GM23248 (cell line): ENCODE measurements at places on chromosomes 3 and 15.
A peak's percentile ranks its signal among the peaks of the same experiment; 100 is the strongest.

GRCh38 chr3:64427671-64428070 is 202.4 kb upstream of the PRICKLE2 start:
- no peak overlapping the region for H3K27ac ChIP-seq
- H3K4me3 ChIP-seq = no peak overlapping the region
- DNase-seq = no peak
- no peaks in the 10 kb centered on the region for H3K36me3 ChIP-seq

DNA sequence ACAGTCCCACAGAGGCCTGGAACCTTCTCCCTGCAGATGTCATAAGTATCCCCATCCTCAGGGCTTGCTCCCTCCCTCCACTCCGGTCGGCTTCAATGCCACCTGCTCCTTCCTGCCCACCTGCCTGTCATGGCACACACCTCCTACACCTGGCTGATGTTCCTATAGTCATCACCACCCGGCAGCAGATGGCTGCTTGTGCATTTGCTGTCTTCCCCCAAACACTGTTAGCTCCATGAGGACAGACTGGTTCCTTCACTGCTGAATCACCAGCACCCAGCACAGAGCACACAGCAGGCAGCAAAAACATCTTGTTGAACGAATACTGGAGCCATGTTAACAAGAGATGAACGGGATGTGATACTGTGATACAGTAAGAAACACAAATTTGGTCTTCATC is 14.8 kb downstream of the TARS3 start:
- no peak overlapping the region for H3K27ac ChIP-seq
- peaks cover 16% of the 10 kb centered on the region for H3K36me3 ChIP-seq
- no peak overlapping the region for H3K4me3 ChIP-seq
- no peaks in the 10 kb centered on the region for H3K27me3 ChIP-seq
- peaks cover 14% of the 10 kb centered on the region for H3K4me1 ChIP-seq
- no peak for DNase-seq

GRCh38 chr3:136644212-136644611 is 108.0 kb downstream of the STAG1 start:
- H3K36me3 ChIP-seq = no peaks in the 10 kb centered on the region
- no peaks in the 10 kb centered on the region for H3K27me3 ChIP-seq
- H3K4me3 ChIP-seq = no peak overlapping the region
- no peaks in the 10 kb centered on the region for H3K4me1 ChIP-seq

DNA sequence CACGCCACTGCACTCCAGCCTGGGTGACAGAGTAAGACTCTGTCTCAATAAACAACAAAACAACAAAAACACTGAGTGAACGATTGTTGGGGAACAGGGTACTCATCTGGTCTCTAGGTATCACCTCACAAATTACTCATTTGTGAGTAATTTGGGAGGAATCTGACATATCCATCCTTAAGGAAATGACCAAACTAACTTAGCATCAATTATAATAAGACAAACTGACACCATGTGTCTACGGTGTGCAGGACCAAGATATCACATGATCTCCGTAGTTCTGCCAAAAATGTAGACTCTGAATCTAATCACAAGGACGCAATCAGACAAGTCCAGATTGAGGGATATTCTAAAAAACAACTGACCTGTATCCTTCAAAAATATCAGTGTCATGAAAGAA is 12.0 kb upstream of the DAPK2 start:
- H3K36me3 ChIP-seq = no peaks in the 10 kb centered on the region
- H3K27me3 ChIP-seq = no peaks in the 10 kb centered on the region
- no peak overlapping the region for H3K27ac ChIP-seq
- no peak overlapping the region for H3K4me3 ChIP-seq
- DNase-seq = peak; percentile 44
- peaks cover 4% of the 10 kb centered on the region; the same call in 1 of the 2 replicates for H3K4me1 ChIP-seq

DNA sequence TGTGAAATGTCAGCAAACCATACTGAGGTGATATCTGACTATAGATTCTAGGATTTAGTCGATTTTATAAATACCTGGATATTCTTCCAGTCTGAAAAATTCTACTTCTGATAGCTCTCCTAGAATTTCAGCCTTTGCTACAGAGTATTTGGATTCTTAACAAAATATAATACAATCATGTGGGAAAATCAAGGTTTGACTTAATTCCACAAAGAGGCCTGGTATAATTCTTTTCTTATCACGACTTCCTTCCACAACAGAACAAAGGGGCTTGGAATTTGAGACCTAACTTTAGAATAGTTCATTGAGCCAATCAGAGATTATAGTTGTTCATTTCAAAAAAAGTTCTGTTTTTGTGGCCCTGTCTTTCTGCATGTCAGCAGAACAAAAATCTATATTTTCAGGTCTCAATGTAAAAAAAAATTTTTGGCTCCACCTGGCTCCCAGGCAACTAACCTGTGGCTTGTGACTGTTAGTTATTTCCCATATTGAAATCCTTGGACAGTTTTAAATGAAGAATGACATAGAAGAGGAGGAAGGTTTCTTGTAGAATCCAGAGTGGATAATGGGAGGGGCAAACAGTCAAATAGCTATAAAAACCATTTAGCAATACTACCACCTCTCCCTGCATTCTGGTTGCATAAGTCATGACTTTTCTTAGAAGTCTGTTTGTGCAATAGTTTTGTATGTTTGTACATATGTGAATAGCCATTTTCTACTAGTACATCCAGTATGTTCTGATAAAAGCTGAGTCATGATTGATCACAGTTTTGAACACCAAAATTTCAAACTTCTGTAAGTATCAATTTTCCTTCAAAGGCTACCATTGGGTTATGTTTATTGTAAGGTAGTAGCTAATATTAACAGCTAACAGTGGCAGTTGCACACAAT is 4.0 kb downstream of the TM4SF1 start:
- H3K4me3 ChIP-seq = no peak overlapping the region
- peaks cover 60% of the 10 kb centered on the region for H3K4me1 ChIP-seq
- peak overlapping the region; percentile 61 for H3K27ac ChIP-seq
- DNase-seq = peak; percentile 92
- H3K36me3 ChIP-seq = no peaks in the 10 kb centered on the region

GRCh38 chr3:117439812-117440211 is 730.2 kb downstream of the TUSC7 start:
- DNase-seq = peak; percentile 31
- no peak overlapping the region for H3K27ac ChIP-seq
- no peaks in the 10 kb centered on the region for H3K36me3 ChIP-seq
- no peak overlapping the region for H3K4me3 ChIP-seq

GRCh38 chr15:94097552-94097951 is 133.8 kb upstream of the MCTP2 start:
- H3K36me3 ChIP-seq = no peaks in the 10 kb centered on the region
- DNase-seq = peak; percentile 53
- H3K4me1 ChIP-seq = peaks cover 13% of the 10 kb centered on the region; the same call in 1 of the 2 replicates
- no peaks in the 10 kb centered on the region for H3K27me3 ChIP-seq

DNA sequence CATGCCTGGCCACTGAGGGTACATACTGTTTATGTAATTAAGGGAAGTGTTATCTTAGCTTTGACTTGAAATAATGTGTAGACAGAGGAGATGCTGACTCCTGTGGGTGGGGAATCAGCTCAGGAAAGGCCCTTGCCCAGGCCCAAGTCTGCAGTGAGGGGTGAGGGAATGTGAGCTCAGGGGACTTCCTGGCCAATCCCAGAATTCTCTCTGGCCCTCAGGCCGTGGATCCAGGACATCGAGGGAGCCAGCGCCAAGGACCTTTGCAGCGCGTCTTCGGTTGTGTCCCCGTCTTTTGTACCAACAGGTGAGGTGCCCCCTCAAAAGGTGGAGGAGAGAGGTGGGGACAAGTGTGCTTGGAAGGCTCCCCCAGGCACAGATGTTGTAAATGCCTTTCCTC is 6.4 kb downstream of the CIB1 start:
- H3K27me3 ChIP-seq = no peaks in the 10 kb centered on the region
- 0 out of 2 replicates have a peak, but pooled peaks cover 6% of the 10 kb centered on the region for H3K4me1 ChIP-seq

DNA sequence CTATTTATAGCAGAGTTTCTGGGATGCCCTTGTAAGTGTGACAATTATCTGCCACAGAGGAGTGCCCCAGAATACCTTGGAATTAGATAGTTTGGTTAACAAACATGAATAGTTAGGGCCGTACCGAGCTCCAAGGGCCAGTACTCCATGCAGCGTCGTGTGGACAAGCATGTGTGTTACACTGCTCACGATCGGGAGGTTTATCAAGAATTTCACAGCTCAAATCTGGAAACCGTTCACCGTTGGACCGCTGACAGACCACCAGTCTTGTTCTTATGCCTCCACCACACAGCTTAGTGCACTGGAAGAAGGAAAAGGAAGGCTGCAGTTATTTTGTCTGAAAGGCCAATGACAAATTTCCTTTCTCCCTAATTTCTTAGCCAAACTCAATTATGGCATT is 93.7 kb downstream of the ADAMTS9 start:
- H3K4me1 ChIP-seq = peaks cover 4% of the 10 kb centered on the region
- H3K36me3 ChIP-seq = no peaks in the 10 kb centered on the region
- no peak overlapping the region for H3K27ac ChIP-seq

DNA sequence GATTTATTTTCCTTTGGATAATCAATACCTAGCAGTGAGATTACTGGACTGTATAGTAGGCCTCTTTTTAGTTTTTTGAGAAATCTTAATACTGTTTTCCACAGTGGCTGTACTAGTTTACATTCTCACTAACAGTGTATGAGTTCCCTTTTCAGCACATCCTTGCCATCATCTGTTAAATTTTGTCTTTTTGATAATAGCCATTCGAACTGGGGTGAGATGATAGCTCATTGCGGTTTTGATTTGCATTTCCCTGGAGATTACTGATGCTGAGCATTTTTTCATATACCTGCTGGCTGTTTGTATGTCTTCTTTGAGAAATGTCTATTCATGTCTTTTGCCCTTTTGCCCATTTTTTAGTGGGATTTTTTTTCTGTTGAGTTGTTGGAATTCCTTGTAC is 210.8 kb downstream of the CGGBP1 start:
- H3K27me3 ChIP-seq = no peaks in the 10 kb centered on the region
- no peaks in the 10 kb centered on the region for H3K4me1 ChIP-seq
- H3K27ac ChIP-seq = no peak overlapping the region
- H3K36me3 ChIP-seq = no peaks in the 10 kb centered on the region
- no peak overlapping the region for H3K4me3 ChIP-seq
- no peak for DNase-seq

DNA sequence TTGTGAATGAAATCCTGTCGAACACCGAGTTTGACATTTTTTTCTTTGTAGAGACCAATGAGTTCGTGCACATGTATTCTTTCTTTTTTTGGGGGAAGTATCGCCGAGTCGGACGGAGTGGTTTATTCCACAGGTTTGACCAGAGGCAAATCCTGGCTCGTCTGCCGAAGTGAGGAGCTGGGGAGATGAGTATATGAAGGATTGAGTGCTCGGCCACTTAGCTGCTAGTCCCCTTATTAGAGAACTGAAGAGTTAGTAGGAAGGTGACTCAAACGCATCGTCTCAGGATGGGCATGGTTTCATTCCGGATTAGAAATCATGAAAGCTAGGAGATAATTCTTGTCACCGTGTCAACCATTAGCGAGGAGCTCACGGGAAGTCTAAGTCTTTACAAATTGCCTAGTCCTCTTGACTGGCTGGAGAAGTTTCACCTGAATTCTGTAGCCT is 154.7 kb upstream of the GOLIM4 start:
- H3K4me1 ChIP-seq = peaks cover 11% of the 10 kb centered on the region; the same call in 1 of the 2 replicates
- no peak overlapping the region for H3K27ac ChIP-seq

DNA sequence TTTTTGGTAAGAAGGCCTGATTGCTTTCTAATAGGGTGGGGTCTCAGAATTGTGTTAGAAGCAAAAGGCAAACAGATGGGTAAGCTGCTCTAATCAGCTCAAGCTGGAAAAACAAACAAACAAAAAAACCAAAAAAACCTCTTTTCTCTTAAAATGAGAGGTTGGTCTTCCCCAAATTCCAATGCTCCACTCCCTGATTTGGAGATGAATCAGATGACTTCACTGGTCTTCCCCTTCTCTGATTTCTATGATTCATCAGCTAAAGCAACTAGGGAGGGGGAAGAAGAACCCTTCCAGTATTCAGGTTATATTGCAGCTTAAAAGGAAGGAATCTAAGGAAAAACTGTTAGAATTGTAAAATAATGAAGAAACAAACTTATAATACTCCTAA is 9.6 kb upstream of the ANXA2 start:
- peaks cover 40% of the 10 kb centered on the region for H3K4me1 ChIP-seq
- peak; percentile 85 for DNase-seq
- H3K36me3 ChIP-seq = no peaks in the 10 kb centered on the region
- peak overlapping the region; percentile 28; the same call in 1 of the 2 replicates for H3K4me3 ChIP-seq
- peak overlapping the region; percentile 57 for H3K27ac ChIP-seq

DNA sequence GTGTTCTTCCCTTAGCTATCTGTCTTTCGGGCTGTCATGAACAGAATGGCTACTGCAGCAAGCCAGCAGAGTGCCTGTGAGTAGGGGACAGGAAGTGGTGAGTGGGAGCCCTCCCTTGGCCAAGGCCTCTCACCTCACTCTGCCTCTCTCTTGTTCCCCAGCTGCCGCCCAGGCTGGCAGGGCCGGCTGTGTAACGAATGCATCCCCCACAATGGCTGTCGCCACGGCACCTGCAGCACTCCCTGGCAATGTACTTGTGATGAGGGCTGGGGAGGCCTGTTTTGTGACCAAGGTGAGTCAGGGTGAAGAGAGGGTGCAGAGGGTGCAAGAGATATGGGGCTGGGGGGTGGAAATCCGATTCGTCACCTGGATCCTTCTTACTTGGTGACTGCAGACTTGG is 3.0 kb downstream of the DLL4 start:
- H3K4me1 ChIP-seq = peaks cover 15% of the 10 kb centered on the region
- H3K27me3 ChIP-seq = peaks cover 40% of the 10 kb centered on the region
- DNase-seq = no peak
- no peaks in the 10 kb centered on the region for H3K36me3 ChIP-seq

- no peak overlapping the region for H3K27ac ChIP-seq
- peak; percentile 25 for DNase-seq
- H3K36me3 ChIP-seq = no peaks in the 10 kb centered on the region
- no peak overlapping the region for H3K4me3 ChIP-seq
- no peaks in the 10 kb centered on the region for H3K27me3 ChIP-seq
- H3K4me1 ChIP-seq = peaks cover 10% of the 10 kb centered on the region
Observed at GRCh38 chr15:58463815-58464650, 32.2 kb downstream of the LIPC start.
